ENCODE measurements at places on chromosomes 12 and 14. TPM values are rescaled to one million over a fixed set of nuclear protein-coding genes. Genes with fewer than 3 reads are reported as not detected.
A peak's percentile ranks its signal among the peaks of the same experiment; 100 is the strongest.

Gene SDR9C7
- 0.51 TPM for total RNA-seq

Gene GARIN6
- not detected for total RNA-seq

DNA sequence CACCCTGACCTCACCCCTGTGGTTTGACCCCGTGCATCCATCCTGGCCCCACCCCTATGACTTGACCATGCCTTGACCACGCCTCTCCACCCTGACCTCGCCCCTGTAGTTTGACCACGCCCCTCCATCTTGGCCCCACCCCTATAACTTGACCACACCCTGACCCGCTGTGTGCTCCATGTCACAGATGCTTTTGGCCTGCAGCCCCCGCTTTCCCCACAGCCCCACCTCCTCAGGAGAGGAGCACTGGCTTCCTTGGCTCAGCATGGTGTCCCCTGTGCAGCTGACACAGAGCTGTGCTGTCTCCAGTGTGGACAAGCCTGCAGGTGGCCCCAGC lies 269.9 kb upstream of the SFSWAP start:
- no peak for DNase-seq

Gene ATP2B1
- total RNA-seq = 105 TPM

GRCh38 chr12:40168001-40168400 lies 56.8 kb upstream of the LRRK2 start:
- DNase-seq = no peak

Gene KCNA1
- 4.4 TPM for total RNA-seq

GRCh38 chr12:53530920-53531319 lies 23.6 kb upstream of the NPFF start:
- DNase-seq = no peak

GRCh38 chr12:132186857-132187620 lies 42.8 kb downstream of the NOC4L start:
- no peak for DNase-seq

DNA sequence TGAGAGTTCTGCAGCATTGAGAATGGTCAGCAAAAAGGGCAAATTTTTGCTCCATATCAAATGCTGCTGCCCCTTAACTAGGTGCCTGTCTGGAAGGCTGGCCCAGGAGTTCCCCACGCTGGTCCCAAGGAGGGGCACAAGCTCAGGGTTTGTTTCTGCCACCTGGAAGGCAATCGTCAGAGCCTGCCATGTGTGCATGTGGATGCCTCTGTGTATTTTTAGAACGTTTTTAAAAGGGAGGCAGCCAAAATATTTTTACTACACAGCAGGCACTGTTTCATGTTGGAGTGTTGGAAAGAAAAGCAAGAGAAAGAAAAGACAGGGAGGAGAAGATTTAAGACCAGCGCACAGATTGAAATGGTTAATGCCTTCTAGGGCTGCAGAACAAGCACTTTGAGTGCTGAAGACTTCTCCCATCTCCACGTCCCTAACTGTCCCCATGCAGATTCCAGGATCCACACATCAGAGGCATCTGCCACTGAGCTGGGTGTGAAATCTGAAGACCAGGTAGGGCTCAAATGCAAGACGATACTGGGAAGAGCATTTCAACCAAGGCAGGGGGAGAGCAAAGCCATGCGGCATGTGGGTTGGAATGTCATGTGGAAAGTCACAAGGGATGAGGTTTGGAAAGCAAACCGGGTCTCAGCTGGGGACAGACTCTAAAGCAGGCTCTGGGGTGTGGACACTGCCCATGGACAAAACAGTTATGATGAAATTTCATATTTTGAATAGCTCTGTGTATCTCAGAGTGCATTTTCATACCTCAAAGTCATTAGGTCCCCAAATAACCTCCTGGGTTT lies 557.2 kb downstream of the BCL11B start:
- DNase-seq = peak; percentile 55

Gene TGM1
- 29.0 TPM for total RNA-seq

GRCh38 chr14:50056435-50056834 lies 59.9 kb downstream of the VCPKMT start:
- DNase-seq = no peak

Gene APOLD1
- total RNA-seq = 37.6 TPM
